Activated CD4-positive, alpha-beta T cell treated with anti-CD3 and anti-CD28 coated beads, Interleukin-2, amount 10 ng/mL, durations not matched to agents 7 days and 5 days (primary cell): ENCODE measurements at places on chromosomes 5 and 9. TPM values are rescaled to one million over a fixed set of nuclear protein-coding genes. Genes with fewer than 3 reads are reported as not detected.

GRCh38 chr9:19879062-19879461, 90.2 kb upstream of the SLC24A2 start:
- DNase-seq = no peak
- H3K27ac ChIP-seq = no peak overlapping the region
- H3K27me3 ChIP-seq = peaks cover 23% of the 10 kb centered on the region
- H3K4me1 ChIP-seq = no peaks in the 10 kb centered on the region

GRCh38 chr5:173680660-173681242, 64.3 kb upstream of the BOD1 start:
- DNase-seq = no peak
- no peaks in the 10 kb centered on the region for H3K36me3 ChIP-seq
- H3K4me3 ChIP-seq = no peak overlapping the region
- H3K4me1 ChIP-seq = no peaks in the 10 kb centered on the region
- no peak overlapping the region for H3K27ac ChIP-seq

DNA sequence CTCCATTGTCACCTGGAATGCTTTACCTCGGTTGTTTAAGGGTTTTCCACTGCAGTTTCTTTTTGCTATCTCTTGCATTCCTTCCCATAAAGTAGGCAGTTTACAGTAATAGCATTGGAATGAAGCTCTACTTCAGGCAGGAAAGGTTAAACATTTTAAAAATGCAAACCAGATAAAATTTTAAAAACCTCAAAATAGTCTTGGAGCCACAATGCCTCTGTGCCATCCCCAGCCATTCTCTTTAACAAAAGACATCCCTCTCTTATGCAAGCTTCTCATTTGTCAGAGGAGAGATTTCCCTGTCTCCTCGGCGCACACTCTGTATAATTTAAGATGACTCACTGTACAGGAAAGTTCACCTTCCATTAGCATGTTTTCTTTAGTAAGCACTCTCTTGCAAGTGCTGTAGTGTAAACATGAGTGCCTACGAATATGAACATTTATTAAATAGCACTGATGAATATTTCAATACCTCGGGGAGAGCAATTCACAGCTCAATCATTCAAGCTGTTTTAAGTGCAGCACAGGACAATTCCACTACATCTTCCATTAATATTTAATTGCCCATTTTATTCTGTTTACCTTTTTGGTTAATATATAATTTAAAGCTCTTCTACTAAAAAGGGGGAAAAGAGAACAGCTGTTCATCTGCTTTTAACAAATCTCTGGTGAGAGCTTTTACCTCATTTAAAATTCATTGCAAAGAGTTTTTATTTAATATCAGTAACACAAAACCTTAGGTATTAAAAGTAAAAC, 343.6 kb downstream of the SPATA31D1 start:
- no peaks in the 10 kb centered on the region for H3K4me1 ChIP-seq
- H3K27ac ChIP-seq = no peak overlapping the region
- no peak for DNase-seq
- no peaks in the 10 kb centered on the region for H3K27me3 ChIP-seq
- H3K4me3 ChIP-seq = no peak overlapping the region

The ANXA1 gene
- total RNA-seq = 106 TPM

- no peaks in the 10 kb centered on the region for H3K27me3 ChIP-seq
- no peak overlapping the region for H3K27ac ChIP-seq
- peaks cover 68% of the 10 kb centered on the region for H3K4me1 ChIP-seq
- DNase-seq = no peak
Observed at GRCh38 chr9:124210697-124211096, 47.1 kb upstream of the NEK6 start.

- no peak for DNase-seq
- peaks cover 2% of the 10 kb centered on the region for H3K4me1 ChIP-seq
- no peak overlapping the region for H3K4me3 ChIP-seq
- H3K36me3 ChIP-seq = no peaks in the 10 kb centered on the region
- H3K27me3 ChIP-seq = peaks cover 24% of the 10 kb centered on the region
- no peak overlapping the region for H3K27ac ChIP-seq
Observed at GRCh38 chr5:1440098-1440493, 5.1 kb downstream of the SLC6A3 start.

GRCh38 chr5:140044041-140044440, 942 bp upstream of the NRG2 start:
- H3K4me1 ChIP-seq = peaks cover 9% of the 10 kb centered on the region
- H3K27me3 ChIP-seq = peaks cover 66% of the 10 kb centered on the region
- DNase-seq = no peak
- no peaks in the 10 kb centered on the region for H3K36me3 ChIP-seq
- H3K27ac ChIP-seq = no peak overlapping the region

- H3K4me1 ChIP-seq = peaks cover 16% of the 10 kb centered on the region
- peaks cover 4% of the 10 kb centered on the region for H3K36me3 ChIP-seq
- peaks cover 66% of the 10 kb centered on the region for H3K27me3 ChIP-seq
- no peak overlapping the region for H3K27ac ChIP-seq
- no peak for DNase-seq
Observed at GRCh38 chr9:14314929-14315874, 1.3 kb upstream of the NFIB start.

DNA sequence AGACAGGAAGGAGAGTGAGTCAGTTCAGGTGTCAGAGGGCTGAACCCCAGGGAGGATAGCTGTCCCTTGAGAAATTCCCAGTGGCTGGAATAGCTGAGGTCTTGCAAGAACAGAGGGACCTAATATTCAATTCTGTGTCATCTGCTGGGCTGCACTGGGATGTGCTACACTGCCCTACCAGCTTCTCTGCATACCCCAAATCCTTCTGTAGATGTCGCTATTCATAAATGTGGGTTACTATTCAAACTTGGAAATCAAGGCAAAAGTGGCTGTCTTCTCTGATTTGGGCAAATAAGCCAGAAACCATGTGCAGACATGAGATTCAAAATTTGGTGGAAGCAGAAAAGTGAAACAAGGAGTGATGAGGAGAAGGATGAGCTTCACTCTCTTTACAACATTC, 16.3 kb downstream of the TNFSF8 start:
- H3K27ac ChIP-seq = peak overlapping the region; percentile 60
- H3K4me3 ChIP-seq = no peak overlapping the region
- H3K27me3 ChIP-seq = no peaks in the 10 kb centered on the region
- H3K36me3 ChIP-seq = peaks cover 95% of the 10 kb centered on the region
- no peak for DNase-seq

The GPX8 gene
- total RNA-seq = not detected

GRCh38 chr5:145739843-145740242, 95.3 kb downstream of the PRELID2 start:
- no peak overlapping the region for H3K4me3 ChIP-seq
- no peaks in the 10 kb centered on the region for H3K36me3 ChIP-seq
- DNase-seq = no peak
- H3K4me1 ChIP-seq = no peaks in the 10 kb centered on the region
- no peak overlapping the region for H3K27ac ChIP-seq

GRCh38 chr9:6184749-6185645, 30.6 kb upstream of the IL33 start:
- no peak for DNase-seq
- no peak overlapping the region for H3K27ac ChIP-seq
- H3K4me1 ChIP-seq = no peaks in the 10 kb centered on the region

The TMOD1 gene
- 0.35 TPM for total RNA-seq

- no peak for DNase-seq
- H3K36me3 ChIP-seq = no peaks in the 10 kb centered on the region
- H3K4me1 ChIP-seq = peaks cover 18% of the 10 kb centered on the region
Observed at GRCh38 chr9:107488375-107489143, 1.0 kb downstream of the KLF4 start.

The LYRM7 gene
- total RNA-seq = 12.0 TPM

GRCh38 chr9:121670431-121670830, 19.0 kb downstream of the DAB2IP start:
- H3K36me3 ChIP-seq = no peaks in the 10 kb centered on the region
- H3K27me3 ChIP-seq = peaks cover 6% of the 10 kb centered on the region
- H3K4me1 ChIP-seq = no peaks in the 10 kb centered on the region
- H3K27ac ChIP-seq = no peak overlapping the region
- H3K4me3 ChIP-seq = no peak overlapping the region

The RAB3C gene
- not detected for total RNA-seq
